ENCODE measurements at places on chromosomes 2 and 18.

- no peak for DNase-seq
Observed at GRCh38 chr2:20150806-20151571, 73.9 kb downstream of the SDC1 start.

DNA sequence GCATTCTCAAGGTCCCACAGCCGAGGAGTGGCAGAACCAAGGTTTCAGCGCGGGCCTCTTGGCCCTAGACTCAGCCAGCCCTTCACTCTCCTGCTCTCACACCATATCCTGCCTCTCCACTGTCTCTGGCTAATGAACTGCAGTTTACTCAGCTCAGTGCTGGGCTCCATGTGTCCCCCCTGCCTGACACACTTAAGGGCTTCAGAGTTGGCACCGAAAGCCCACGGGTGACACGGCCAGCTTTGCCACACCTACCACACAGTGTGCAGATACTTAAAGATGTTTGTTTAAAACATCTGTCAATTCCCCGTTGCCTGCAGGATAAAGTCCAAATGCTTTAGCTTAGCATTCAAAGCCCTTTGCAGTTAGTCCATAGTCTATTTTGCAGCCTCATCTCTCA lies 241.2 kb downstream of the SEPTIN10 start:
- DNase-seq = no peak

DNA sequence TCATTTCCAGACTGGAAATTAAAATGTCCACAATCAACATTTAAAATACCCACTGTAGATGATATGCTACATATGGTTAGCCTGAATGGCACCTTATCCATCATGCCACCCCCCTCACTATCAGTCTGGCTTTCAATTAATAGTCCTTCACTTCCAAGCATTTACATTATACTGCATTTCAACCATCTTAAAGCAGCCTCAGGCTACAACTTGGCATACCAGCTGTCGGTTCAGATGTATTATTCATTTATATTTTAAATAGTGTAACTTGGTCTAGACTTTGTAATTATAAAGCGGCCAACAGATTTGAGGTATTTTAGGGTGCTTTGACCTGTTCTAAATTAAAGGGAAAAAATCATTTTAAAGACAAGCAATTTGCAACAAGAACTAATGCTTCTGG lies 2.6 kb downstream of the GCG start:
- DNase-seq = no peak

- no peak for DNase-seq
Observed at GRCh38 chr2:88729061-88729745, 37.7 kb downstream of the RPIA start.

DNA sequence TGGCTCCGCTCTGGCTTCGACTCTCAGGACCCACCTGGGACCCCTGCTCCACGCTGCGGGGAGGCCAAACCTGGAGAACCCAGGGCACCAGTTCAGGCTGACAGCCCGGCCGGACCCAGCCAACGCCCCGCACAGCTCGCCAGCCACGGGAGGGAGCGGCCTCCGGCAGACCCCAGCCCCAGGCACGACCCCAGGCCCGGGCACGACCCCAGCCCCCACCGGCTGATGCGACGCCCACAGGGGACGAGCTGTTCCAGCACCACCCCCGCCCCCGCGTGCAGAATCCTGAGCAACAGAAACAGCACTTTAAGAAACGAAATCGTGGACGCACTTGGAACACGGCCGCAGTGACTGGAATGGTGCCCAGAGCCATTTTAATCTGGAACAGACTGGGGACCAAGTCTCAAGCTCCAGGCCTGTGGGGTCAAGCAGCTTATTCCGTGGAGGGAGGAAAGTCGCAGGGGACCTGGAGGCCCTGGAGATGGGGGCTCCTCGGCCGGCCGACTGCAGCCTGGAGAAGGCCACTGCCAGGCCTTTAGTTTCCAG lies 74.2 kb downstream of the MBP start:
- DNase-seq = no peak

DNA sequence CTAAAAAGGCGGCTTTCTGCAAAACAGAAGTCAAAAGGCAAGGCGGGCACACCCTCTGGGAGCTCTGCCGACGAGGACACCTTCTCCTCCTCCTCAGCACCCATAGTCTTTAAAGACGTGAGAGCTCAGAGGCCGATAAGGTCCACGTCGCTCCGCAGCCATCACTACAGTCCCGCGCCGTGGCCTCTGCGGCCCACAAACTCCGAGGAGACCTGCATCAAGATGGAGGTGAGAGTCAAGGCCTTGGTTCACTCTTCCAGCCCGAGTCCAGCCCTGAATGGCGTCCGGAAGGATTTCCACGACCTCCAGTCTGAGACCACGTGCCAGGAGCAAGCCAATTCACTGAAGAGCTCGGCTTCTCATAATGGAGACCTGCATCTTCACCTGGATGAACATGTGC lies 36.1 kb downstream of the SOCS6 start:
- DNase-seq = no peak

DNA sequence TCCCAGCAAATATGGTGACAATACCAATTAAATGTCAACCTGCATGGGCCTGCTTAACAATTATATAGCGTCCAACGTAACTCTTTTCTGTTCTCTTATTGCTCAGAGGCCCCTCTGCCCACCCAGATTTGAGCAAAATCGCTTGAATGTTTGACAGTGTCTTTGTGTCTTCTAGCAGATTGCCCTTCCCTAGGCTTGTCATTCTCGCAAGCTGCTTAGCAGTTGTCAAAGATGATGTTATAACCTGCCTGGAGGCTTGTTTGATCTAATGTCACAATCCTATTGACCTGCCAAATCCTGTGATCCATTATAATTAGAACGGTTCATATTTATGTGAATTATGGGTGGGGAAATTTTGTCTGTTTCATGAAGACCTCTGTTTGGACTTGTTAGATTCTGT lies 108.8 kb downstream of the FARSB start:
- DNase-seq = no peak

Measured in C1 segment of cervical spinal cord (tissue), 14 donors.